Fibroblast of skin of right quadriceps (primary cell): ENCODE measurements at places on chromosomes 2 and 18.

GRCh38 chr18:69528435-69528834, 127.7 kb downstream of the DOK6 start:
- DNase-seq: peak; percentile 60

- no peak for DNase-seq
Measured at GRCh38 chr18:75377926-75378325, 49.6 kb downstream of the SMIM21 start.

- DNase-seq: peak; percentile 55
Measured at GRCh38 chr18:22564036-22564435, 146.3 kb upstream of the CTAGE1 start.

- DNase-seq: no peak
Measured at GRCh38 chr2:197929008-197929885, 124.9 kb downstream of the PLCL1 start.

GRCh38 chr2:68726608-68727367, 7.8 kb upstream of the ARHGAP25 start:
- no peak for DNase-seq

- DNase-seq: no peak
Measured at GRCh38 chr2:239997686-239998409, 27.3 kb downstream of the NDUFA10 start.

DNA sequence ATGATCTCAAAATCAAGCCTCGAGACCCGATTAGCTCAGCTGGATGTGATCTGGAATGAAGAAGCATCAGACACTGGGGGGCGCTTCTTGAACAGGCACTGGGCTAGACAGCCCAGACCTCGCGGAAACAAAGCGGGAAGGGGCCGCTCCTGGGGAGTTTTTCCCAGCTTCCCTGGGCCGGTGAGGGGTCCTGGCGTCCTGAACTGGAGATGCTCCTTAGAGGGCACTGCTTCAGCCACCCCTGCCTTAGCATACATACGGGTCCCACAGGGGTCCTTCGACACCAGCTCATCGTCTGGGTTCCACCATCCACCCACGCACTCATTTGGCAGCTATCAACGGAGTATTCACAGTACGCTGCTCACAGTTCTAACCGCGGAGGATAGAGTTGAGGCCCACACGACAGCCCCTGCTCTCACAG, 146.7 kb downstream of the TSN start:
- DNase-seq: peak; percentile 19

DNA sequence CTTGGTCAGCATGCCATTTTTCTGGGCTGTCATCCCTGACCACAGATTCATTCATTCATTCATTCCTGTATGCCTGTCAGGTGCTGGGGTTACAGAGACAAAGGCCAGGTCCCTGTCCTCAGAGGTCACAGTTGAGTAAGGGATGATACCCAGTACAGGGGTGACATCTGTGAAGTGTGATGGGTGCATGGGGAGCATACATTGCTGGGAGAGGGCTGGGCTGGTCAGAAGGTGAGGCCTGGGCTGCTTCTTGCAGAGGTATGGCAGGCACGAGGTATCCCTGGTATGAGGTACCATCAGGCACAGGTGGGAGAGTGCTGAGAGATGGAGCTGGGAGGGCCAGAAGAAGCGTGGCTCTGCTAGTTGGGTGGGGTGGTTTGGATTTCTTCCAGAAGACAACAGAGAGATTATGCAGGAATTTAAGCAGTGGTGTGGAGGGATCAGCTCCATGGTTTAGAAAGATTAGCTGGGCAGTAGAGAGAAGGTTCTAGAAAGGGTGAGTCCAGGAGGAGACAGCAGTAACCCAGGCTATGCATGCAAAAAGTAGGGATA, 181.9 kb upstream of the HAAO start:
- DNase-seq: no peak

DNA sequence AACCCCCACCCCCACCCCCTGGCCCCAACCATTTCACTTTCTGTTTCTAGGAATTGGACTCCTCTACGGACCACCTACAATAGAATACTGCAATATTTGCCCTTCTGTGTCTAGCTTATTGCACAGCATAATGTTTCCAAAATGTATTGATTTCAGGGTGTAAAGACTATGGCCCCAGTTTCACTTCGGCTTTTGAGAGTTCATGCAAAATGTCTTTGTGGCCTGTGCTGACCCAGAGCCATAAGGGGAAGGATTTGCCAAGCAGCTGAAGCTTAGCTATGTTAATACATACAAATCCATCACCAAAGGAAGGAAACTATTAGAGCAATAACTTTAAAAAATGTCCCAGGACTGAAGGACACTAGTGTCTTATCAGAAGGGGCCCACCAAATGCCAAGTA, 11.2 kb upstream of the ATP9B start:
- DNase-seq: no peak

GRCh38 chr2:176491172-176491904, 222.1 kb downstream of the MTX2 start:
- DNase-seq: peak; percentile 100

DNA sequence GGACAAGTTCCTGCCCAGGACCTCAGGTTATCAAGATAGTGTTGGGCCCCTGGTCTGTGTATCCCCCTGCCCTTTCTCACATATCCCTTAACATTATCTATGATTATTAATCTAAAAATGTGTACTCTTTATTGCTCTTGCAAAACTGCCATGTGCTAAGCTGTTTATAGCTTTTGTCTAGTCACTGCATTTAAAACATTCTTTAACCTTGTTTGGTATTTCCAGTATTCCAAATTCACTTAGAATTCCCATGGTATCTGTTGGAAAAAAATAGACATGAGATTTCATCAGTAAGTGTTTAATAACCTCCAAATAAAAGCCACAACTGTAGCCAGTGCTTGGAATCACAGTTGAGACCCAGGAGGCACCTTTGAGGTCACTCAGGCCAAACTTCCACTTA, 16.2 kb upstream of the GLS start:
- DNase-seq: peak; percentile 90
